Hair follicular keratinocyte (primary cell): ENCODE measurements at places on chromosomes 5 and 9. TPM values are rescaled to one million over a fixed set of nuclear protein-coding genes. Genes with fewer than 3 reads are reported as not detected.

TAS2R1 gene
- not detected in 2 replicates for total RNA-seq

PKD2L2 gene
- not detected in 2 replicates for total RNA-seq

SPINK1 gene
- not detected in 2 replicates for total RNA-seq

OR1L6 gene
- not detected in 2 replicates for total RNA-seq

HMMR gene
- 16.2 and 46.7 TPM in 2 replicates for total RNA-seq

NDUFS6 gene
- total RNA-seq, result 125 and 143 TPM in 2 replicates

BASP1 gene
- total RNA-seq, result 154 and 155 TPM in 2 replicates

TAF9 gene
- total RNA-seq, result 79.8 and 88.2 TPM in 2 replicates

PAPPA gene
- total RNA-seq, result 0.78 and 1.3 TPM in 2 replicates

PCDHB2 gene
- total RNA-seq, result 0.08 and 0.62 TPM in 2 replicates

FOXD4L5 gene
- not detected in 2 replicates for total RNA-seq

CDKN2B gene
- 8.3 and 18.0 TPM in 2 replicates for total RNA-seq

CRHBP gene
- total RNA-seq, result not detected in 2 replicates

PCDHGB4 gene
- 1.5 and 3.7 TPM in 2 replicates for total RNA-seq

HNRNPH1 gene
- total RNA-seq, result 177 and 191 TPM in 2 replicates

FBP2 gene
- not detected in 2 replicates for total RNA-seq

ZFP2 gene
- 0.23 TPM in 1 of 2 replicates, not detected in the other for total RNA-seq

SLC45A2 gene
- total RNA-seq, result not detected in 2 replicates
